ENCODE measurements at places on chromosomes 1 and 21.

DNA sequence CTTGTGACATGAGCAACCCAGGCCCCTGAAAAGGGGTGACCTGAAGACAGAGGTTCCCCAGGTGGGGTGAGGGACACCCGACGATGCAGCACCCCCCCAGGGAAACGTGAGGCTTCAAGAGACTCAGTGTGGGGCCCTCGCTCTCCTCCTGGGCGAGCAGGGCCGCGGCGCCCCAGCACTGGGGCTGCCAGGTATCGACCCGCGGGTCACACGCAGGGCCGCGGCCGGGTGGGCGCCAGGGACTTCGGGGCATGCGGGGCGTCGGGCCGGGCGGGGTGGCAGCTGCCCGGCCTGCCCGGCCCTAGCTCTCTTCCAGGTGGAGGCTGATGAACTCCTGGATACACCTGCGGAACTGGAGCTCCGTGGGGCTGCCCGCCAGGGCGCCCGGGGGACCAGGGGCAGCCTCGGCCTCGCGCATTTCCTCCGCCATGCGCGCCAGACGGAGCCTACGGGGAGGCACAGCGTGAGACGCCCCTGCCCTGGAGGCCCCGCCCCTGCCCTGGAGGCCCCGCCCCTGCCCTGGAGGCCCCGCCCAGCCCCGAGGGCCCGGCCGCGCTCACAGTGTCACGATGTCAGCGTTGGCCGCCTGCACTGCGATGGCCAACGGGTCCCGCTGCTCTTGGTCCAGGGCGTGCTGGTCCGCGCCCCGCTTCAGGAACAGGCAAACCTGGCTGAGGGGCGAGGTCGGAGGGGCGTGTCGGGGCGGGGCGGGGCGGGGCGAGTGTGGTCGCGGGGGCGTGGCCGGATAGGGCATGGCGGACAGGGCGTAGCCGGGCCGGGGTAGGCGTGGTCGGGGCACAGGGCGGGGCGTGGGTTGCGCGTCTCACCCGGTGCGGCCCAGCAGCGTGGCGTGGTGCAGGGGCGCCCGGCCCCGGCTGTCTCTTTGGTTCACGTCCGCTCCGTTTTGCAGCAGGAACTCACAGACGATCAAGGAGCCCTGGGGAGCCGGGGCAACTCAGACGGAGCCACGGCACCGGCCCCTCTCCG is 13.3 kb downstream of the SCNN1D start:
- no peak for DNase-seq

- no peak for DNase-seq
Measured at GRCh38 chr1:211643324-211644212, 31.9 kb downstream of the NEK2 start.

- DNase-seq, result no peak
Measured at GRCh38 chr1:67618285-67619018, 66.5 kb upstream of the GADD45A start.

DNA sequence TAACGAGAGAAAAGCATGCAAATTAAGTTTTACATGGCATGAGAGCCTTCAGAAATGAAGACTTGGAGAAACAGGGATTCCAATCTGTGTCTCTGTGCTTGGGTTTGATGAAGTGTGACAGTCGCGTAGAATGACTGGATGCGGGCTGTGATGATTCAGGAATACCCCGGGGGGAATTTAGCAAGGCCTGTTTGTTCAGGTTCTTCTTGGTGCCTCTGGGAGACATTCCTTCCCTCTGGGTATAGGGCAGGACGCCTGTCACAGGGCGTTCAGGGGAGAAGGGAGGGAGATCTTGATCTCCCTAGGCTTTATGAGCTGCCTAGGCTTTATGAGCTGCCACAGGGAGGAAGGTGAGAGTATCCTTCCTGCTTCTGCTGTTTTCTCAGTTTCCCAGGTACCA is 36.6 kb downstream of the DOP1B start:
- no peak for DNase-seq

DNA sequence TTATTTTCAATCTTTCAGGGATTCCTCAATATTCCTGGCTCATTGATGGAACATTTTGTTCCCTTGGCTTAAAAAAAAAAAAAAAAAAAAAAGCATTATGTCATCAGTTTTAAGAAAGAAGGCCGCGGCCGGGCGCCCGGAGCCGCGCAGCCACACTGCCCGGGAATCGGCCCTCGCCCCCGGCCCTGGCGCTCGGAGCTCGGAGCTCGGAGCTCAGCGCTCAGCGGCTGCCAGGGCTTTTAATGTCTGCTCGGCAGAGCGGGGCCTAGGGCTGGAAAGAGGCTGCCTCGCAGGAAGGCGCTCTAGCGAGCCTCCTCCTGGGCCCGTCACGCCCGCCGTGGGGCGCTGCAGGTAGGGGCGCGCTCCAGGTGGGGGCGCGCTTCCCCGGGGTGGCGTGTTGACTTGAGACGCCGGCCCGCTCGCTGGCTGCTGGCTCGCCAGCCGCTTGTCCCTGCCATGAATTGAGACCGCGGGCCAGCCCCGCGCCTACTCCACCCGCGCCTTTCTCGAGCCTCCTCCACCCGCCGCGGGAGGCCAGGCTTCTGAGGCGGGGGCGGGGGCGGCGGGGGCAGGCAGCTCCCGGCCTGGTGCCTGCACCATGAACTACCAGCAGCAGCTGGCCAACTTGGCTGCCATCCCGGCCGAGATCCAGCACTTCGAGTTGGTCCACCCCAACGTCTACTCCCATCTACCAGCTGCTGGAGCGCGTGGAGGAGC is 5.4 kb upstream of the TDRD5 start:
- no peak for DNase-seq

DNA sequence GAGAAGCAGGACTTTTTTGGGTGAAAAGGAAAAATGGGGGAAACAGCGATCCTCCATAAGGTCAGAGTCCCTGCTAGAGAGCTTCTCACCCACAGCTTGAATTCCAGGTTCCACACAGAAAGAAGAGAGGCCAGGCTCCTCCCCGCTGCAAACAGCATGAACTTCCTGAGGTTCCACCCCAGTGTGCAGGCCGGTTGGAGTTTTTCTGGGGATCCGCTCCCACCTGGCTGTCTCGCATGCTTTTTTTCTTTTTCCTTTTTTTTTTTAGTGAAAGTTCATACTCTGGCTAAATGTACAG is 595.1 kb upstream of the ZP4 start:
- no peak for DNase-seq

- DNase-seq, result no peak
Measured at GRCh38 chr1:223010582-223011504, 132.2 kb downstream of the TLR5 start.

- no peak for DNase-seq
Measured at GRCh38 chr1:210364479-210364878, 35.8 kb downstream of the HHAT start.

GRCh38 chr1:10691740-10692125 is 104.7 kb downstream of the CASZ1 start:
- no peak for DNase-seq

DNA sequence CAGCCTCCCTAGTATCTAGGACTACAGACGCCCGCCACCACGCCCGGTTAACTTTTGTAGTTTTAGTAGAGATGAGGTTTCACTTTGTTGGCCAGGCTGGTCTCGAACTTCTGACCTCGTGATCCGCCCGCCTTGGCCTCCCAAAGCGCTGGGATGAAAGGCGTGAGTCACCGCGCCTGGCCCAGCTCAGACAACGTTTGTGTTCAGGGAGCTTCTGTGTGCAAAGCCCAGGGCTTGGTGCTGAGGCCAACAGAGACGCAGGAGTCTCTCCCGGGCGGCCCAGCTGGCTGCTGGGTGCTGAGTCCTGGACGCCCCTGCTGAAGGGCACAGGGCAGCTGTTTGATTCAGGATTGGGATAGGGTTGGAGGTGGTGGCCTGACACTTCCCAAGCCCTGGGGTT is 3.0 kb downstream of the PRKCZ start:
- DNase-seq, result no peak

DNA sequence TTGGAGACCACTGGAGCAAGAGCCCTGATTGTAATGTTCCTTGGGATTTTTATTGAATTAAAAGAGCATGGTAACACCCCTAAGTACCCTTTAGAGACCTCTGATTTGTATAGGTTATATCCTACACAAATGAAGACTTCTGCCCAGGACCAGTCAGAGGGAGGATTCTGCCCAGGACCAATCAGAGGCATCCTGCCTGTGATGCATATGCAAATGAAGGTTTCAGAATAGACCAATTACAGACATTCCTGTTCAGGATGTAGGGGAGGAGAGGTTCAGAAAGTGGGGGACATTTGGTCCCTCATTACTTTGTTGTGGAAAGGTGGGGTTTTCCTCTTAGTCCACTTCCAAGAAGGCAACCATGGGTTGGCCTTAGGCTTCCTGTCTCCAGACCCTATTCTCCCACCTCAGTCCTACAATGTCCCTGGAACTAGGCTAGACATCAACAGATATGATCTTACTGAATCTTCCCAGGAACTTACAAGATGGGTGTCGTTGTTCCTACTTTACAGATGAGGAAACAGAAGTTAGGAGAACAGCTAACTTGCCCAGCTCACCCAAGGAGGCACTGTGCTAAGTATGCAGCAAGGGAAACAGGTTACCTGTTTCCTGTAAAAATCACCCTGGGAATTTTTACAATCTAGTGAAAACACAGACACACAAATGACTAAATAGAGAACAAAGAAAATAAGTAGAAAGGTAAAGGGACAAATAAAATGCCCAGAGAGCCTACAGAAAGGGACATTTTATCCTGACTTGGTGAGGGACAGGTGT is 36.8 kb upstream of the SFPQ start:
- no peak for DNase-seq

GRCh38 chr1:159756397-159756796 is 24.4 kb upstream of the DUSP23 start:
- DNase-seq, result no peak

DNA sequence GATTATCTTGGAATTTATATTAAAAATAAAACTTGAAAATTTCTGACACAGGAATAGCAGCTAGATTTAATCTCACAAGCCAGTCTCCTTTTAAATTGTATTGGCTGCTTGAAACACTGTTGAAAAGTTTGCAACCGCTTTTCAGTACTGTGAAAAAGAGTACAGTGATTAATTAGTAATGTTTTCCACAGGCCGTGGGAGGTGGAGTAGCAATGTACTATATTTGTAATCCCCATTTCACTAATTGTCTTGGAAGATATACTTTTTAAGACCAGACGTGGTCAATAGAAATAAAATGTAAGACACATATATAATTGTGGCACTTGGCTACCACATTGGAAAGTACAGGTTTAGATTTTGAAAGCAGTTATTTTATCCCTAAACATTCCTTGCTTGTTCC is 40.8 kb upstream of the MYOCOS start:
- DNase-seq, result no peak

DNA sequence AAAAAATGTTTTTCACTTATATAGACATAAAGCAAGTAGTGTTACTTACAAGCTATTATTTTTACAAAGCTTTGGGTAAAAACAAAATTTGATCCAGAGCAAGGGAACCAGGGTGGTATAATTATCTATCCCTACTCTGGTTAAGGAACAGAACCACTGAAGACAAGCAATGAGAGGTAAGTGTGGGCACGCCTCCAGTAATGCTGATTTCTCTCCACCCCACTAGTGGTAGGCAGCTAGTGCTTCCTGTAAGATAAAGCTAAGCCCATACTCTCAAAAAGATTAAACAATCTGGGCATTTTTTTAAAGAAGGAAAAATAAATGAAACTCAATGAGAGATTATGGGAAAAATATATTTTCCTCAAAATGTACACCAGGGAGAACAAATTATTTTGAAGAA is 22.1 kb downstream of the TFB2M start:
- no peak for DNase-seq

- no peak for DNase-seq
Measured at GRCh38 chr1:60872426-60873054, 209.8 kb upstream of the NFIA start.

GRCh38 chr1:238608144-238608543 is 717.4 kb upstream of the ZP4 start:
- DNase-seq, result no peak

GRCh38 chr1:22570140-22570909 is 7.0 kb downstream of the EPHA8 start:
- no peak for DNase-seq

DNA sequence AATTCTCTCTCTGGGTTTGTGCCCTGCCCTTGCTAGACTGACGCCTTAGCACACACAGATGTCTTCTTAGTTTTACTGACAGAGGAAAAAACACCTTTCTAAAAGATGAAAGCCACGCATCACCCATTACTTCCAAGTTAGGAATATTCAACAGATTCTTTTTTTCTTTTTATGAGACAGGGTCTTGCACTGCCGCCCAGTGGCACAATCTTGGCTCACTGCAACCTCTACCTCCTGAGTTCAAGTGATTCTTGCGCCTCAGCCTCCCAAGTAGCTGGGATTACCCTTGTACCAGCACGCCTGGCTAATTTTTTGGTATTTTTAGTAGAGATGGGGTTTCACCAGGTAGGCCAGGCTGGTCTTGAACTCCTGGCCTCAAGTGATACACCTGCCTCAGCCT is 169.2 kb downstream of the APP start:
- DNase-seq, result no peak

GRCh38 chr1:223695941-223696340 is 16.4 kb upstream of the CAPN2 start:
- no peak for DNase-seq

- DNase-seq, result no peak
Measured at GRCh38 chr1:236287757-236288619, 6.2 kb upstream of the ERO1B start.

- DNase-seq, result no peak
Measured at GRCh38 chr1:18473195-18473815, 7.4 kb upstream of the KLHDC7A start.

DNA sequence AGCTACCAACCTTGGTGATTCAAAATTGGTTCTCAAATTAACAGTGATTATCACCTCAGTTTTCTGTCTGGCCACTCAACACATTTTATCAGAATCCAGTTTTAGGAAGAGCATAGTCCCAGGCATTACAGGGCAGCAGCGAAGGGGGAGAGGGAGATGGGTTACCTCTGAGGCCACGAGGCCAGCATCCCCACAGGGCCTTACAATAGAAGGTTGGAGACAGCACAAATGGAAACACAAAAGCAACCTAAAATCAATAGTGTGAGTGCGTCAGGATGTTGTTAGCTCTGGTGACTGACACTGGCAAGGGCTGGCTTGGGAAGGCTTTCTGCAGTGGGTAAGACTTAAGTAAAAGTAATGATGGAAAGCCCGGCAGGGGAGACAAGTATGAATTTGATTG is 79.5 kb downstream of the JAK1 start:
- DNase-seq, result no peak

DNA sequence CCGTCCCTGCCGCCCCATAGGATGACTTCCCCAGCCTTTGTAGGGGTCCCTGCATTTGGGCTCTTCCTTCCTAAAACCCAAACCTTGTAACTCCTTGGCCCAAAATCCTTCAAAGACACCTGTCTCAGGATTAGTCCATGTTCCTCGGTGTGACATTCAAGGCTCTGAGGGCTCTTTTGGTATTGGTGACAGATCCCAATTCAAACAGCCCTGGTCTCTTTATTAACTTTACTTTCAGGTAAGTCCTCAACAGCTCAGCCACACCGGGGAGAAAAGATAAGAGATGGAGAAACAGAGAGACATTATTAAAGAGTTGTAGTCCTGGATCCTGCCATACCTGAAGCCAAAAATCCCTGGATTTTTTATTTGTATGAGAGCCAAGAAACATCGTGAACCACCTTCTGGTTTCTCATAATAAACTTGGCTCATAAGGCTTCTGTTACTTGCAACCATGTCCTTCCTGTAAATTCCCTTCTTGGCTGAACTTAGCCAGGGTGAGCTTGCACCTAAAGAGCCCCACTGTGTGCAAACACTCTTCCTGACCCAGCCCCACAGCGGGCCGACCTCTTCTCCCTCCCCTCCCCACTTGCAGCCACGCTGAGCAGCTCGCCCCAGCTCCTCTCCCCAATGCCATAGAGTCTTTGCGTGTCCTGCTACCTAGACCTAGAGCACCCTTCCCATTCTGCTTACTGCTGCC is 7.9 kb upstream of the MATN1 start:
- DNase-seq, result no peak
